ENCODE measurements at places on chromosomes 1 and 21.
A peak's percentile ranks its signal among the peaks of the same experiment; 100 is the strongest.

GRCh38 chr1:17564458-17565393, 25.2 kb downstream of the ARHGEF10L start:
- DNase-seq = no peak
- H3K4me1 ChIP-seq = peaks cover 25% of the 10 kb centered on the region
- H3K27ac ChIP-seq = no peak overlapping the region
- no peaks in the 10 kb centered on the region for H3K36me3 ChIP-seq

GRCh38 chr21:34345091-34345871, 18.5 kb upstream of the KCNE2 start:
- no peaks in the 10 kb centered on the region for H3K36me3 ChIP-seq
- no peak overlapping the region for H3K27ac ChIP-seq
- H3K4me1 ChIP-seq = no peaks in the 10 kb centered on the region

- no peak for DNase-seq
- no peak overlapping the region for H3K27ac ChIP-seq
- H3K4me1 ChIP-seq = no peaks in the 10 kb centered on the region
- H3K27me3 ChIP-seq = no peaks in the 10 kb centered on the region
These were observed 635 bp upstream of the SYNJ1 start for GRCh38 chr21:32728456-32728839.

DNA sequence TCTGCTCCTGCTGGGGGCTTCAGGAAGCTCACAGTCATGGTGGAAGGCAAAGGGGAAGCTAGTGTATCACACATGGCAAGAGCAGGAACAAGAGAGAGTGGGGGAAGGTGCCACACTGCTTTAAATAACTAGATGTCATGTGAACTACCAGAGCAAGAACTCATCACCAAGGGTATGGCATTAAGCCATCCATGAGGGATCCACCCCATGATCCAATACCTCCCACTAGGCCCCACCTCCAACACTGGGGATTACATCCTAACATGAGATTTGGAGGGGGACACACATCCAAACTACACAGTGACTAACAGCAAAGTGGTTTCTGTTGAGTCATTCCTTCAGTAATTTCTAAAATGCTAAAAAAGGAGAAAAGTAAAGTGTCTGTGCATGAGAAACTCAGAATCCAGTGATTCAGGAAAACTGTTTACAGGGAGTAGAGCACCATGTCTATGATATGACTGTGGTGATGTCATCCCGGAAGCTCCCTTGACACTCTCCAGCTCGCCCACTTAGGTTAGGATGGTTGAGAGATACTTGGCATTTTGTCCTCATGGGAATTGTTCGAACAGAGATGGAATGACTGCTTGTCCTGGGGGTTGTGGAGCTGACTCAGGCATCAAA, 50.3 kb downstream of the CHD1L start:
- H3K27ac ChIP-seq = no peak overlapping the region
- H3K27me3 ChIP-seq = no peaks in the 10 kb centered on the region
- H3K4me3 ChIP-seq = no peak overlapping the region
- no peak for DNase-seq
- peaks cover 18% of the 10 kb centered on the region for H3K36me3 ChIP-seq
- no peaks in the 10 kb centered on the region for H3K4me1 ChIP-seq

DNA sequence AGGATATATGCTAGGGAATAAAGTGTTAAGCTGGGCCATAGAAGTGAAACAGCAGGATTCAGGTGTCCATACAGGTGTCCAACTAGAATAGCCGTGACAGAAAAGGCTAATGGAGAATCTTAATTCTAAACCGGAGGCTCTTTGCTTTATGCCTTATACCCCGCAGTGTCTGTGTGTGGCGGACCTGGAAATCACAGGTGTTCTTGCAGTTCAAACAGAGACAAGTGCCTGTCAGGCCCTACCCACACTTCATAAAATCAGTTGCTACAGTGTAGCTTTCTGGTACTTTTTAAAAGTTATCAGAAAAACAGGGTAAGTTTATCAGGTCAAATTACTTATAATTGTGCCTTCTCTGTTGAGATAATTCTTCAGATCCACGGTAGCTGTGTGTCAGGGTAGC, 293.9 kb downstream of the LRRC7 start:
- no peak for DNase-seq
- H3K27ac ChIP-seq = no peak overlapping the region
- H3K4me1 ChIP-seq = no peaks in the 10 kb centered on the region
- H3K27me3 ChIP-seq = no peaks in the 10 kb centered on the region

DNA sequence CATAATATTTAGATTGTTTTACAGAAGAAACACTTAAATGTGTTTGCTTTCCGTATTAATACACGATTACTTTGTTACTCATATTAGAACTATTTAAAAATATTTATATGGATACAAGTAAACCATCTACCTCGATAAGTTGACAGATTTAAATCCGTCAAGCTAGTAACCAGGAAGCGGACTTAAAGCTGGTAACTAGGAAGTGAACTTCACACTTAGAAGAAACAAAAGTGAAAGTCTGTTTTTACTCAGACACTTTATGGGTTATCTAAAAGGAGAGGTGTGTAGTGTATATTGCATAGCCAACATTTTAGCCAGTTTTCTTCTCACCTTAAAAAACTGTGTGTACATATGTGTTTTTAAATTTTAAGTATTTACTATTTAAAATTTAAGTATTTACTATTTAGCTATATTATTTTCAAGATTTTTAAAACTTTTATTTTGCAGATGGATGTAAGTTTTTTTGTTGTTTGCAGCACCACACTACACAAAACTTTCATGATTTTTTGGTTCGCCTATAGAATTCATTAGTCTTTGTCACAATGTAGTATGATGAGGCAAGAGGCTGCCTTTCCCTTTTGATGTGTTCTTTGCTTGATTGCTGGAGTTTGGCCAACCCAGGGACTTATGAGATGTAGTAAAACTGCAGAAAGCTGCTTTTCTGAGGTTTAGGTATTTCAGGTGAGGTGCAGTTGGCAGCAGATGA, 2.7 kb downstream of the USP25 start:
- no peak overlapping the region for H3K4me3 ChIP-seq
- no peak overlapping the region for H3K27ac ChIP-seq
- no peaks in the 10 kb centered on the region for H3K36me3 ChIP-seq
- no peaks in the 10 kb centered on the region for H3K4me1 ChIP-seq
- no peaks in the 10 kb centered on the region for H3K27me3 ChIP-seq

DNA sequence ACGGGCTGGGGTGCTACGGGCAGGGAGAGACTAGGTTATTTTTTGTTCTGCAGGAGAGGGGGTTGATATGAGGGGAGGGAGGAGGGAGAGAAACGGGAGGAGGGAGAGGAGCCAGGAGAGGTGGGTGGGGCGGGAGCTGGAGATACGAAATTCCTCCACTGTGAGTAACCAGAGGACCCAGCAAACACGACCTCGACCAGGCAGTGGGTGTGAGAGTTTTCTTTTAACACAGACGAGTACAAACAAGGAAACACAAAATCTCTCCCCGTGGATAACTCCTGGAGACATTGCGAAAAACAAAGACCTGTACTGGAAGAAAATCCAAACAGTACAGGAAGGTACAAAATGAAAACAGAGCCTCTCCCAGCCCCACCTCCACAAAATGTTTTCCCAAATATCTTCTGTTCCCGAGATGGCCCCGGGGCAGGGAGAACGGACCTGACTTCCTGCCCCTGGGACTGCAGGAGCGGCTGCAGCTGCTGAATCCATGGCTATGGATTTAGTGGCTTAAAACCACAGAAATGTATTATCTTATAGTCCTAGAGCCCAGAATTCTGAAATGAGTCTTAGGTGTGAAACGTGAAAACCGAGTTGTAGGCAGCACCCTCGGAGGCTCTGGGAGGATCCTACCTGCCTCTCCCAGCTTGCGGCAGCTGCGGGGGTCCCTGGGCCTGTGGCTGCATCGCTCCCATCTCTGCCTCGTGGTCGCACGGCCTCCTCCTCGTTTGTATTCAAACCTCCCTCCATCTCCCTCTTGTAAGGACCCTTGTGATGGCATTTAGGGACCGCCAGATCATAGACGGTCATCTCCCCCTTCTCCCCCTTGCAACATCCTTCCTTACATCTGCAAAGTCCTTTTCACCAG, 82.2 kb downstream of the RIPK4 start:
- no peak overlapping the region for H3K4me3 ChIP-seq
- no peak overlapping the region for H3K27ac ChIP-seq
- DNase-seq = no peak
- no peaks in the 10 kb centered on the region for H3K27me3 ChIP-seq

DNA sequence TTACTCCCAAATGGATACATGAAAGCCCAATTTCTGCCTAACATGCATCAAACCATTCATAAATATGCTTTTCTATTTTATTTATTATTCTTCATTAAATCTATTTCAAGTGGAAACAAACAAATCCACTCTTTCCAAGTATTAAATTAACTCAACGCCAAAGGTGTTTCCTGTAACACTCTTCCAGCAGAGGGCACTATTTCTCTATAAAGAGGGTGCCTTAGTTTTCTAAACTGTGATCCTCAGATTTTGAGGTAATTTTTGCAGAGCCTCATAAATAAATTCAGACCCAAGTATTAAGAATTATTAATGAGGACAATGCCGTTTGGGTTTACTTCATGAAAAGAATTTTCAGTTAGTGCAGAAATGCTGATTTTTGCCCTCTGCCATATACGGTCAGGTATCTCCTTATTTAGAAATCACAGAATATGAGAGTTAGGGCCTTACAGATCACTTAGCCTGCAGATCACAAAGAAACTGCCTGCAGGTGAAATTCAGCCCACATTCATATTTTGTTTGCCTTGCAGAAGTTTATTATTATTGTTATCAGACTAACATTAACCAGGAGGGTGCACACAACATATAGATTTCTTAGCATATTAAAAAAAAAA, 40.1 kb upstream of the MYSM1 start:
- no peaks in the 10 kb centered on the region for H3K36me3 ChIP-seq
- peak; percentile 18 for DNase-seq
- no peak overlapping the region for H3K27ac ChIP-seq
- H3K27me3 ChIP-seq = no peaks in the 10 kb centered on the region
- H3K4me1 ChIP-seq = no peaks in the 10 kb centered on the region
- H3K4me3 ChIP-seq = no peak overlapping the region

DNA sequence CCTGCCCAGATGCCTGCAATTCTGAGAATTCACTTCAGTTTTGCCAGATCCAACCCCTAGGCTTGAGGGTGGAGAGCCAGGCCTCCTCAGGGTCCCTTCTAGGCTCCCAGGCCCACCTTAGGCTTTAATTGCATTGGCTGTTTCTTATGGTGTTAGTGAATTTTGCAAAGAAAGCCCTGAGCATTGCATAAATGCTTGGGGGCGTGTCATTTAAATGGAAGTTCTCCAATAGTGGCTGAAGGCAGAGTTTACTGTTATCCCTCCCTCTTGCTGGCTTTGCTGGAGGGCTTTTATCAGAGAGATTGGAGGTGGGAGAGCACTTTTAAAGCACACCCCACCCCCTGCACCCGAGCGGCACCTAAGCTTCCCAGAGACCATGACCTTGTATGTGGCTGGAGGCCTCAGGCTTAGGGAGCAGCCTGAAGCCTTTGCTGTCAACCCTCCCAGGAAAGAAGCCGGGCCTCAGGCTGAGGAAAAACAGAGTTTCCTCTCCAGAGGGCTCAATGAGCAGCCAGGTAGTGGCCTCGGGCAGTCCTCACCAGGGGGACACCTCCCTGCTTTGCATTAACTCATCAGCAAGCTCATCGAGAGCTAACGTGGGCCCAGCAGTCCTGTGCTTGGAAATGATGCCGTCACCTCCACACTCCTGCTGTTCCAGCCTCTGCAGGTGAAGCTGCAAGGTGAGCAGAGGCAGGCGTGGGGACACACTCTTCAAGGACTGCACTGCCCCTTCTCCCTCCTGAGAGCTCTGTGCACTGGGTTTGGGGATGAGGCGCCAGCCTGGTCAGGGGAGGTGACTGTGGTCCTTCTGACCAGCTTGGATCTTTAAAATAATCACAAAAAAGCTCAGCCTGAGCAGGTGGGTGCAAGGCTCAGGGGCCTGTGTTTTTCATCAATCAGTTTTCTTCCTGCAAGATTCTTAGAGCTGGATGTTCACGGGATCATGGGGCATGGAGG, 58.0 kb downstream of the STUM start:
- DNase-seq = no peak
- no peaks in the 10 kb centered on the region for H3K27me3 ChIP-seq
- H3K4me1 ChIP-seq = peaks cover 4% of the 10 kb centered on the region
- no peak overlapping the region for H3K4me3 ChIP-seq
- H3K36me3 ChIP-seq = no peaks in the 10 kb centered on the region
- H3K27ac ChIP-seq = no peak overlapping the region

- H3K27ac ChIP-seq = no peak overlapping the region
- H3K4me3 ChIP-seq = no peak overlapping the region
- no peaks in the 10 kb centered on the region for H3K36me3 ChIP-seq
- no peak for DNase-seq
- no peaks in the 10 kb centered on the region for H3K4me1 ChIP-seq
These were observed 237.6 kb downstream of the NTNG1 start for GRCh38 chr1:107378426-107378825.

GRCh38 chr1:223129229-223129901, 13.7 kb downstream of the TLR5 start:
- peak overlapping the region; percentile 20 for H3K4me3 ChIP-seq
- peaks cover 3% of the 10 kb centered on the region for H3K4me1 ChIP-seq
- H3K27ac ChIP-seq = no peak overlapping the region
- DNase-seq = peak; percentile 64

DNA sequence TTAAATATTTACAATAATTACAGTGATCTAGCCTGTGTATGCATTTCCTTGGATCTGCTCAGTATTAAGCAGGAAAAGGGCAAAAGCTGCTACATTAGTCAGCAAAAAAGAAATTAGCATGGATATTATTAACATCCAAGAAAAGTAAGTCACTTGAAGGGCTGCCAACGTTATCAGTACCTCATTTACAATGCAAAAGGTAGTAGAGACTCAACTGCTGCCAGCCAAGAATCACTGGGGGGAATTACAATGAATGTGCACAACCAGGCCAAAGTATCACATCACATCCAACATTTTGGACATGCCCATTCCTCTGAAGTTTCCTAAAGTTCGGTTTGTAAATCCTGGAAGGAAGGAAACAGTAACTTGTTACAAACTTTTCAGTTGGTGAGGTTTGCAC, 1.9 kb downstream of the CNN3 start:
- H3K36me3 ChIP-seq = no peaks in the 10 kb centered on the region
- H3K4me1 ChIP-seq = peaks cover 6% of the 10 kb centered on the region
- H3K27ac ChIP-seq = no peak overlapping the region
- no peak for DNase-seq

GRCh38 chr21:44471996-44472395, 16.7 kb downstream of the LRRC3 start:
- no peak overlapping the region for H3K27ac ChIP-seq
- no peaks in the 10 kb centered on the region for H3K27me3 ChIP-seq
- DNase-seq = no peak
- peaks cover 2% of the 10 kb centered on the region for H3K4me1 ChIP-seq
- no peaks in the 10 kb centered on the region for H3K36me3 ChIP-seq

- no peak for DNase-seq
- H3K27ac ChIP-seq = no peak overlapping the region
- no peaks in the 10 kb centered on the region for H3K4me1 ChIP-seq
- no peaks in the 10 kb centered on the region for H3K27me3 ChIP-seq
- no peaks in the 10 kb centered on the region for H3K36me3 ChIP-seq
These were observed 174 bp downstream of the SH3BP5L start for GRCh38 chr1:248825573-248825908.

All from iPS DF 6.9 (cell line).